Spleen (tissue), 13 donors: ENCODE measurements at places on chromosomes 6 and 20. TPM values are rescaled to one million over a fixed set of nuclear protein-coding genes. Genes with fewer than 3 reads are reported as not detected.
A peak's percentile ranks its signal among the peaks of the same experiment; 100 is the strongest.

GPR6 gene
- total RNA-seq, result not detected

MAP3K4 gene
- 22.2 TPM for total RNA-seq

GRCh38 chr20:20837574-20838021 lies 125.2 kb upstream of the RALGAPA2 start:
- DNase-seq, result no peak

- no peak for DNase-seq
These were observed 10.2 kb upstream of the EPB41L1 start for GRCh38 chr20:36144336-36144735.

DNA sequence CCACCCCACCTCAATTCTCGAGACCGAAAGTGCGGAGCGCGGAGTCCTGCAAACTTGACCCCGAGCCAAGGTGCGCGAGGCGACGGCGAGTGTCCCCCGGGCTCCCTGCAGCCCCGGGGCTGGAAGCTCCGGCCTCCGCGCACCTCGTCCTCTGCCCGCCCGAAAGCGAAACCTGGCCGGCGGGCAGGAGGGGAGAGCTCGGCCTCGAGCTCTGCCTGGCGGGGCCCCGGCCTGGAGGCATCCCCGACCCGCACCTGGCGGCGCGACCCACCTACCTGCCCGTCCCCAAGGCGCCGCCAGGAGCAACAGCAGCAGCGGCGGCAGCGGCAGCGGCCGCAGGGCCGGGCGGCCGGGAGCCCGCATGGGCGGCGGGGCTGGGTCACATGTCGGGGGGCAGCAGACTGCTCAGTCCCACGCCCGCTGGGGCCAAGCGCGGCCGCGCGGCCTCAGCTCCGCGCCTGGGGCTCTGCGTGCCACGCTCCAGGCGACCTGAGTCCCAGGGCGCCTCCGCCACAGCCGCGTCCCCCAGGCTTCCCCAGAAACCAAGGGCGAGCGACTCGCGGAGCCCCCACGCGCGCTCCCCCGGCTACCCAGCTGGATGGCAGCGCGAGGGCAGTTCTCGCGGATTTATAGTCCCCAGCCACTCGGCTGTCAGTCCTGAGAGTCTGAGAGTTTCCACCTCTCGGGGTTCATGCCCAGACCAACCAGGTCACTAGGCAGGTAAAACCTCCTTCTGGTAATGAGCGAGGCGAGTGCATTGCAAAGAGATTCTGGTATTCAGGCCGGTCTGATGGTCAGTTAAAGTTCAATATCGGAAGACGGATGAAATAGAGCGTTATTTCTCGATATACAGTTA lies at the start of gene IL20RA:
TSS of gene IL20RA (minus strand) at position 600 of the 856 bp plus-strand sequence. CDS start at position 363, 237 bp downstream.
- DNase-seq, result peak; percentile 80

DNA sequence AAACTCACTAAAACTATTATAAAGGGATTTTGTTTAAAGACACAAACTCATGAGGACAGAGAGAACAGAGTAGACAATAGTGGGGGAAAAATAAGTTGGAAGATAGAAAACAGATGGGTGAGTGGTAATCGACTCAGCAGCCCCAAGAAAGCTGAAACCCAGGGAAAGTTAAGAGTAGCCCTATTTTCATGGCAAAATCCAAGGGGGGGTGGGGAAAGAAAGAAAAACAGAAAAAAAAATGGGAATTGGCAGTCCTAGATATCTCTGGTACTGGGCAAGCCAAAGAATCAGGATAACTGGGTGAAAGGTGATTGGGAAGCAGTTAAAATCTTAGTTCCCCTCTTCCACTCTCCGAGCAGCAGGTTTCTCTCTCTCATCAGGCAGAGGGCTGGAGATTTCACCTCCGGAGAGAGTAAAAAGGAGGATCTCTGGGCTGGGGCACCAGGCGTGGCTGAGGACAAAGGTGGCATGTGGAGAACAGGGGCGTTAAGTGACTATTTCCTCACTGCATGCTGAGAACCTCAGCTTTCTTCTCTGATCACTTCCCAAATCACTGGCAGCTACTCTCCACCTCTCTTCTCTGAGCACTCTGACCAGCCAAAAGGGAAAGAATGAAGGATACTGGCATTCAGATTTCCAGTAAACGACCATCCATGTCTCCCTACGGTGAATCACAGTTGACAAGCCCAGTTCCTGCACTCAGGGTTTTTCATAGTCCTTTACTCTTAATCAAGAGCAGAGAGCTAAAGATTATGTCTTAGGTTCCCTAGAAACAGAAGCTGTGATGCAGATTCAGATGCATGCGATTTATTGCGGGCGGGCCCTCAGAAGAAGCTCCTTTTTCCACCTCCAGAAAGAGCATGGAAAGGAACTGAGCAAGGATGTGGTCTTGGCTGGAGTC lies 7.3 kb upstream of the RNF24 start:
- no peak for DNase-seq

DNA sequence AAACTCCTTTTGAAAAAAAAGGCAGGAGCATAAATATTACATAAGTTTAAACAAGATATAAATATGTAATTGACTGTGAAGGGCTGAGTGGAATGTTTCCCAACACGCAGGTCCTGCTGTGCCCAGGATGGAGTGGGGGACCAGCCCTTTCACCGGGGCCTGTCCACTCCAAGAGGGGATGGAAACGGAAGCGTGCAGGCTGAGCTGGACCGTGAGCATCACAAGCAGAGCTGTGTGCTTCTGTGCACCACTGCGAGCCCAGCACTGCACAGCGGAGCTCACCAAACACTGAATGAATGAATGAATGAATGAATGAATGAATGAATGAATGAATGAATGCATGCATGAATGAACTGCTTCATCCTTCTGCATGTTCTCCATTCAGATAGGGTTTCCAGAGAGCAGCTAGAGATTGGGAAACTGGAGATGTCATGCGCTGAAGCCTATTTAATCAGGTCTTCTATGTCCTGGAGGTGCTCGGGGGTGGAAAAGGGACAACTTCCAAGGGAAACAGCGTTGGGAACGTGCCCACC lies 157.7 kb downstream of the ANKRD60 start:
- peak; percentile 43 for DNase-seq

- no peak for DNase-seq
These were observed 126.9 kb upstream of the UFL1 start for GRCh38 chr6:96394727-96395126.

- no peak for DNase-seq
These were observed 374.3 kb upstream of the GJE1 start for GRCh38 chr6:141758430-141758829.

JPH2 gene
- total RNA-seq, result 3.4 TPM

GRCh38 chr6:19837511-19838441 lies 606 bp downstream of the ID4 start:
- no peak for DNase-seq

GRCh38 chr20:51236421-51236820 lies 213.5 kb upstream of the KCNG1 start:
- no peak for DNase-seq

DNA sequence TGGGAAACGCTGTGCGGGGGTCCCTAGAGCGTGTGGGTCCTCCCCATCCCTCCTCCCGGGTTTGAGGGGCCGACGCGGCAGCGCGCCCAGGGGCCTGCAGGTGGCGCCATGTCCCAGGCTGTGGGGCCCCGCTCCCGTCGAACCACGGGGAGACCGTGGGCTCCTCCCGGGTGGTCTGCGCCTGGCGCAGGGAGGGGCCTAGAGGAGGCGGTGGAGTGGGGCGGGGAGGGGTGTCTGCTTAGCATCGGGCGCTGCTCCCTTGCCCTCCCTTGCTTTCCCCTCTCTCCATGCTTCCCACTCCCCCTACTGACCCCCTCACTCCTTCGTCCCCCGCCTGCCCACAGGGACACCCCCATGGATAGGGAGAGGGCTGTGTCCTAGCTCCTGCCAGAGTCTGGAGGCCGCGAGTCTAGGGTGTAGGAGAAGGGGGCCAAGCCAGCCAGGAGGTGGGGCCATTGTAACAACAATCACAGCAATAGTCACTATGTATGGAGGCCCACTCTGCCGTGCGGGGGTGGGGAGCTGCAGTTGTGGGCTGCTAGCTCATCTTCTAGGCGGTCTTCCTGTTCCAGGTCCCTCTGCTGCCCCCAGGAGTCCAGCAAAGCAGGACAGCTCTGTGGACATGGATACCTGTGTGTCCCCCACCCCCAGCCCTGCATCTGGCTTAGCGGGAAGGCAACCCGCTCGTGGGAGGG lies 51.7 kb downstream of the CHMP4B start:
- peak; percentile 82 for DNase-seq

TNFRSF6B gene
- 41.0 TPM for total RNA-seq

GRCh38 chr20:58696411-58696961 lies 3.9 kb downstream of the NPEPL1 start:
- peak; percentile 53 for DNase-seq

SCRT2 gene
- total RNA-seq, result not detected

STMND1 gene
- not detected for total RNA-seq

SSTR4 gene
- total RNA-seq, result not detected
